ENCODE measurements at places on chromosomes 16 and 17. TPM values are rescaled to one million over a fixed set of nuclear protein-coding genes. Genes with fewer than 3 reads are reported as not detected.
A peak's percentile ranks its signal among the peaks of the same experiment; 100 is the strongest.

LPCAT2 gene
- 17.4 TPM for total RNA-seq

CPNE7 gene
- 41.7 TPM for total RNA-seq

FGF11 gene
- total RNA-seq: 6.0 TPM

SPHK1 gene
- total RNA-seq: 5.8 TPM

NPIPA5 gene
- 6.9 TPM for total RNA-seq

MYH13 gene
- total RNA-seq: not detected

KCNG4 gene
- total RNA-seq: not detected

GAS2L2 gene
- not detected for total RNA-seq

SNX20 gene
- not detected for total RNA-seq

- peak; percentile 80 for DNase-seq
These were observed 52.7 kb downstream of the BEAN1 start for GRCh38 chr16:66479661-66480264.

GRCh38 chr17:82804442-82805191 is 35.2 kb downstream of the ZNF750 start:
- no peak for DNase-seq

GRCh38 chr16:75506107-75506506 is 10.9 kb upstream of the CHST6 start:
- DNase-seq: no peak

DNA sequence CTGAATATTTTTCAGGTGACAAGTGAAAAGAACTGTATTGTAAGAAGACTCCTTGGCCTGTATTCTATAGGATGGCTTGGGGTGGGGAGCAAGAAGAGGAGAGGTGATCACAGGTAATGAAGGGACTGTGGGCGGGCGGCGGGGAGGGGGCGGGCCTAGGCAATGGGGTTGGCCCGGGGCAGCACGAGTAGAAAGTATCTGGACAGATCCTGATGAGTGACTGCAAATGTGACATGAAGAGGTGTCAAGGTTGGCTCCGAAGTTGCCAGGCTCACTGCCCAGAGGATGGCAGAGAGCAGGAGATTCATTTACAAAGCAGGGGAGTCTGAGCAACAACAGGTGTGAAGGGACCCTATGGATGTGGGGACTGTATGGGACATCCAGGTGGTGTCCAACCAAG is 10.8 kb upstream of the G6PC1 start:
- DNase-seq: no peak

- no peak for DNase-seq
These were observed 6.6 kb downstream of the PRSS8 start for GRCh38 chr16:31128711-31129567.

DNA sequence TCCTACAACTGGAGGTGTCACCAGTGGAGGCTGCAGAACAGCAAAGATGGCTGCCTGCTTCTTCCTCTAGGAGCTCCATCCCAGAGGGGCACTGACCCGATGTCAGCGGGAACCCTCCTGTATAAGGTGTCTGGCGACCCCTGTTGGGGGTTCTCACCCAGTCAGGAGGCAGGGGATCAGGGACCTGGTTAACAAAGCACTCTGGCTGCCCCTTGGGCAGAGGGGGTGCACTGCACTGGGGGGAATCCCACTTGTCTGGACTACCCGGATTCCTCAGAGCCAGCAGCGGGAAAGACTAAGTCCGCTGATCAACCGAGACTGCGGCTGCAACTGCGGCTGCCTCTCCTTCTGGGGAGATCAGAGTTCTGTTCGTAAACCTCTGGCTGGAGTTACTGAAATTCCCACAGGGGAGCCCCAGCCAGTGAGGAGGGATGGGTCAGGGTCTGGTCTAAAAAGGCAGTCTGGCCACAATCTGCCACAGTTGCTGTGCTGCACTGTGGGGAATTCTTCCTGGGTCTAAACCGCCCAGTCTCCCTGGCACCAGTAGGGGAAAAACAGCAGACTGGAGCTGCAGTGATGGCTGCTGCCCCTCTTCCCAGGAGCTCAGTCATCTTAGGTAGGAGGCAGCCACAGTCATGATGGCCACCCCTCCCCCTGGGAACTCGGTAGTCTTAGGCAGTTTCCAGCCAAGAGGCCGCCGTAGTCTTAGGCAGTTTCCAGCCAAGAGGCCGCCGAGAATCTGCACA is 213.4 kb downstream of the CYB561 start:
- no peak for DNase-seq

GRCh38 chr17:78798695-78799559 is 16.9 kb upstream of the CYTH1 start:
- no peak for DNase-seq

DNA sequence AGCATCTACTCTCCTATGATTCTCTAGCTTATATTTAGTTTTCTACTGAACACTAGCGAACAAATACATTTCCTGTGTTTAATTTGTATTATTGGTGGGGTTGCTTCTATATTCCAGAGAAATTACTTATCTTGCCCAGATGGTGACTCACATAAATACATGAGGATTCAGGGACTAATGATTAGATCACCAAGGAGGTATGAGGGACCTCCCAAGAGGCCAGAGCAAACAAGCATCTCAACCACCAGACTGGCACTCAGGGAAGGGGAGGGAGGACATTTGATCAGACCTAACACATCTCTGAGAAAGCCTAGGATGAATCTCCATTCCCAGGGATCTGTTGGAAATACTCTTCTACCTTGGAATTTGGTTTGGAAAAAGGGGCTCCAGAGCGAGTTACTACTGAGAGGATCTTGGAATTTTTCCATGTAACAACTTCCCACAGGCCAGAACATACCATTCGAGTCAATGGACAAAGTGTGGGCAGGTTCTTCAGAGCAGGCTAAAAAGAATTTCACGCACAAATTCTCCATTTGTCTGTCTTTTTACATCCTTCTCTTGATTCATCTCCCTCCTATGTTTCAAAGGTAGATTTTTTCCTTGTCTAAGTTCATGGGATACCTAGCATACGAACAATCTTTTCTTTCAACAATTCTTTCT is 262.6 kb upstream of the MYOCD start:
- DNase-seq: no peak

DNA sequence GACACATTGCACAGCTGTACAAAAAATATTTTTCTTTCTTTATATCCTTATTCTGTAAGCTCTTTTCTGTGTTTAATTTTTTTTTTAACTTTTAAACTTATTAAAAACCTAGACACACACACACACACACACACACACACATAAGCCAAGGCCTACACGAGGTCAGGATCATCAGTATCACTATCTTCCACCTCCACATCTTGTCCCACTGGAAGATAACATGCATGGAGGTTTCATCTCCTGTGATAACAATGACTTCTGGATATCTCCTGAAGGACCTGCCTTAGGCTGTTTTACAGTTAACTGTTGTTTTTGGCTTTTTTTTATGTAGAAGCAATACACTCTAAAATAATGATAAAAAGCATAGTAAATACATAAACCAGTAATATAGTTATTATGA is 71.2 kb downstream of the TNRC6C start:
- DNase-seq: no peak

GRCh38 chr16:75317101-75317522 is 65.7 kb upstream of the BCAR1 start:
- DNase-seq: no peak
